ENCODE measurements at places on chromosomes 16 and 17.
A peak's percentile ranks its signal among the peaks of the same experiment; 100 is the strongest.

GRCh38 chr17:11340803-11341202, 99.8 kb downstream of the SHISA6 start:
- DNase-seq: no peak

DNA sequence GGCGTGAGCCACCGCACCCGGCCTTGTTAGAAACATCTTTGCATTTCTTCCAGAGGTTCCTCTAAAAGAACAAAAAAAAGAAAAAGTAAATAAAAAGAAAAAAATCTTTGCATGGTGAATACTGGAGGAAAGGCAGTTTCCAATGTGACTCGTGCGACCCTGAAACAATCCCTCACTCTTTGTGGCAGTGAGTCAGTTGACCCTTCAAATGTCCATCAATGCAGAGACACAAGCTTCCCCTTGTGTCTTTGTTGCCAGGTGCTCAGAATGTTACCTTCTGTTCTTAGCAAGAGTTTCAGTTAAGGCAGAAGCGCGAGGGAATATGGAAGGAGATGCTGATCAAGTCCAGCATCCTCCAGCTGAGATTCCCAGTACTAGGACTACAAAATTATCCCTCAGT, 16.4 kb downstream of the CACNG4 start:
- no peak for DNase-seq

DNA sequence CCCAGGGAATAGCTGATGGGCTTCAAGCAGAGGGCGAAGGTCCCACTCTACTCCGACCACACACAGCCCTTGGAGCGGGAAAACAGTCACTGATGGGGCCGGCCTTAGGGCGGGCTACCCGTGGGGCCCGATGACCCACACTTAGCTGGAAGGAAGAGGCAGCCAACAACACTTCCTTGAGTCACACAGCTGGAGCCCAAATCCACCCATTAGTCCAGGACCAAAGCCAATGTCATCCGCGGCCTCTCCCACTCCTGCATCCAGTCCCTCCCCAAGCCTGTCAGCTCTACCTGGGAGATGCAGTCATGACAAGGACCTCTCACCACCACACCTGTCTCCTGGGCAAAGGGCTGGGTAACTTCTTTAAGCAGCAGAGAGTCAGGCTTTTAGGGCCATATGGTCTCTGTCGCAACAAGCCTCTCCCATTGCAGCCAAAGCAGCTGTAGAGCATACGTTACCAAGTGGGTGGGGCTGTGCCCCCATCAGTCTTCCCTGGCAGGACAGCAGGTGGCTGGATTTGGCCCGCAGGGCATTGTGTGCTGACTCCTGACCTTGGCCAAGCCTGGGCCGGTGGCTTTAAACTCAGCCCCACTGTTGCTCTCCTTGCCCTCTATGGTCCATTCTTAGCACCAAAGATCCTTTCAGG, 110.7 kb downstream of the SOCS1 start:
- no peak for DNase-seq

DNA sequence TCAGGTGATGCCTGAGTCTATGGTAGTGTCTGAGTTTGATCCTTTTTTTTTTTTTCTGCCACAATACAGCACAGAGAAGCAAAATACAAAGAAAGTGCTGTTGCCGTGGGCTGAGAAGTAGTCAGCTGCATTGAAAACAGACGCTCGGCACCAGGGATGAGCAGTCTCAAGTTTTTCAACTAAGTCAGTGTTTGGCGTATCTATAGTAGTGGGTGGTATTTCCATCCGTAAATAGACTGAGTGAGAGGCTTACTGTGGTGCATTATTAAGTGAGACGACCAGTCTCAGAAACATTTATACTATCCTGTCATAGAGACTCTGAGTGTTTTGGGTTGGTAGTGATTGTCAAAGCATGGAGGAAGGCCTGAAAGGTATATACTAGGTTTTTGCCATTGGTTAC, 221.3 kb downstream of the SNX29 start:
- no peak for DNase-seq

GRCh38 chr17:68775318-68775717, 174.2 kb upstream of the FAM20A start:
- no peak for DNase-seq

GRCh38 chr16:85296859-85297660, 184.8 kb upstream of the CIBAR2 start:
- DNase-seq: peak; percentile 43

DNA sequence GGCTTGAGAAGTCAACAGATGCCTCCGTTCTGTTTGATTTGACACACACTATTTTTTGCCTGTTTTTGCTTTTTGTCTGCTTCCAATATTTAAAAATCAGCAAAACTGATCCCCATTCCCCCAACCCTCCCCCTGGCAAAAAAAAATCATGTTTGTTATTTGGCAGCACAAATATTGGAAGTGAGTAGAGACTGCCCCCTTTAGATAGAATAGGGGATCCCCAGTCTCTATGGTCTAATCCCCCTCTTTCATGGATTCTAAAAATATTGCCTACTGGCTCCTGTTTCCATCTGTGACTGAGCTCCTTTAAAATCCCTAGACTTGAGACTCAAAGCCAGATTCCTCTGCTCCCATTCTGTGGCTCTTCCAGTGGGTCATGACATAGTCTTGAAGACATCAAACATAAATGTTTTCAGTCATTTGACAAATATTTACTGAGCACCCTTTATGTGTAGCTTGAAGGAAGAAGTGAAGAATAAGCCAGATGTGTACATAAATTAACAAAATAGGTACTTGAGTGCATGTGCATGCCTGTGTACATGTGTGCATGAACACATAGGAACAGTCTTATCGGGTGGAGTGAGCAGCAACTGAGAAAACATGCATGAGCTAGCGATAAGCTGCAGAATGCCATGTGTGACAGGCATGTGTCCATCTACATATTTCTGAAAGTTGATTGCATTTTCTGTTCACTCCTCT, 101.2 kb downstream of the SALL1 start:
- no peak for DNase-seq

- no peak for DNase-seq
These were observed 95.3 kb downstream of the BMERB1 start for GRCh38 chr16:15529673-15530072.

DNA sequence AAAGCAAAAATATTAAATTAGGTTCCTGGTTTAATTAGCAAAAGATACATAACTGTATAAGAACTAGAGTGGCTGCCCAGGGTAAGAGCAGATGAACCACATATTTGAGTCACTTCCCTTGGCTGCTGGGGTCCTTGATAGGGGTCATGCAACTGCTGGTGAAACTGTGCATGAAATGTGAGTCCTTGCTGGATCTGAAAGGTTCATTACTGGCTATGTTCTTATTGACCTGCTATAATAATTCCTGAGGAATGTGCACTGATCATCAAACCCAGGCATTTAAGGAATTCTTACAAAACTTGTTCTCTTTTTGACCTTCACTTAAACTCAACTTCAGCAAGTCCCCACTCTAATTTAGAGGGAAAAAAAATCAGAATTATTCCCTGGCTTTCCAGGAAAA, 183.4 kb downstream of the ZNF18 start:
- no peak for DNase-seq

DNA sequence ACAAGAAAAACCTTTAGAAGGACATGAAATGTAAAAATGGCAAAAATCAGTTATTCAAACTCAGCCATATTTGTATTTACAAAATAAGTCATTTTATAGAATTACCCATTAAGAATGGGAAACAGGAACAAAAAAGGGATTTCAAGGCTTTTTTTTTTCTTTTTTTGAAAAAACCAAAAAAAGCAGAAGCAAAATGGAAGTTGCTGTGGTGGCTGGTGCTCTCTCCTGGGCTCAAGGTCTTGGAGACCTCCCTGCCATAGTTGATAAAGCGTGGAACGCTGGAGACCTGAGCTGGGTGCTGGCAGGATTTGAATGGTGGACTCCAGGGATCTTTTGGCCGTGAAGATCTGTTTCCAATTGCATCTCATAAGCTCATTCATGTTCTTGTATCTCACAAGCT, 3.1 kb downstream of the PLCG2 start:
- DNase-seq: no peak

GRCh38 chr17:76149214-76149613, 8.2 kb upstream of the FOXJ1 start:
- DNase-seq: no peak

GRCh38 chr17:81066771-81067315, 31.9 kb downstream of the BAIAP2 start:
- no peak for DNase-seq

GRCh38 chr16:27739606-27740357, 189.8 kb downstream of the KATNIP start:
- no peak for DNase-seq

DNA sequence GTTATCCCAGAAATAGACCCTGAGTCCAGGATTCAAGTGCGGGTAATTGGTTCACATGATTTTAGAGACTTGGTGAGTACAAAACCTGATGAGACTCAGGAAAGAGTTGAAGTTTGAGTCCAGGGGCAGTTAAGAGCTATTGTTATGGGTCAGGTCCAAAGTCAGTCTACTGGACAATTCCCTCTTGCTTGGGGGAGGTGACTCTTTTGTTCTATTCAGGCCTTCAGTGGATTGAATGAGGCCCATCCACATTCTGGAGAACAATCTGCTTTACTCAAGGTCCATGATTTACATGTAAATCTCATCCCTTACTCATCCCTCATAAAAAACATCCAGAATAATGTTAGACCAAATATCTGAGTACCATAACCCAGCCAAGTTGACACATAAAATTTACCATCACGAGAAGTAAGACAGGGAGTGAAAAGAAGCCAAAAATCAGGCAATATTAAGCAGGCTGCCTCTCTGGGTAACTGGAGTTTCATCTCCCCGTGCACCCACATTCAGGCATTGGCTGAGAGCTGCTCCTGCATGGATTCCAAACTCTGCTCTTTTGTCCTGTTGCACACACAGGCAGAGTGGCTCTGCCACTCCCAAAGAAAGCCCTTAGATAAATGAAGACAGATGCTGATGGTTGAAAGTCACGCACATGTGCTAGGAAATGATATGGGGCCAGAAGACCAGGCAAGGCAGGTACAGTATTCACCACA, 156.0 kb upstream of the SALL1 start:
- DNase-seq: no peak

DNA sequence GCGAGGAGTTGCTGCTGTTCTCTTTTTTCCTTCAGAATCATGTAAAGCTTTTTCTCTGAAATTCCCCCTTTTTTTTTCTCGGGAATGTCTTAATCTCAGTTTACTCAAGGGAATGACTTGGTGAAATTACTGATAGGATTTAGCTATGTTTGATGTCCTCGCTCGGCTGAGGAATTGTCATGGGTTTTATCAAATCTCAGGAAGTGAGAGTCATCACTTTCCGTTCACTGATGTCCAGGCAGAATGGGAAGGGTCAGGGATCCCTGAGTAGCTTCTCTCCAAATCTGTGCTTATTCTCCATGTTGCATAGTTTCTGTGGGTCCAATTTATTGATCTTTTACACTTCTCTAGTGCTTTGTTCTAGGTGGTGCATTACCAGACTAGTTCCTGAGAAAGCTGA, 6.3 kb downstream of the IGSF6 start:
- DNase-seq: no peak

GRCh38 chr16:79897453-79898146, 297.1 kb upstream of the MAF start:
- no peak for DNase-seq

GRCh38 chr16:13372421-13372820, 471.0 kb downstream of the SHISA9 start:
- no peak for DNase-seq

- DNase-seq: no peak
These were observed 29.1 kb upstream of the ERN1 start for GRCh38 chr17:64158831-64159590.

DNA sequence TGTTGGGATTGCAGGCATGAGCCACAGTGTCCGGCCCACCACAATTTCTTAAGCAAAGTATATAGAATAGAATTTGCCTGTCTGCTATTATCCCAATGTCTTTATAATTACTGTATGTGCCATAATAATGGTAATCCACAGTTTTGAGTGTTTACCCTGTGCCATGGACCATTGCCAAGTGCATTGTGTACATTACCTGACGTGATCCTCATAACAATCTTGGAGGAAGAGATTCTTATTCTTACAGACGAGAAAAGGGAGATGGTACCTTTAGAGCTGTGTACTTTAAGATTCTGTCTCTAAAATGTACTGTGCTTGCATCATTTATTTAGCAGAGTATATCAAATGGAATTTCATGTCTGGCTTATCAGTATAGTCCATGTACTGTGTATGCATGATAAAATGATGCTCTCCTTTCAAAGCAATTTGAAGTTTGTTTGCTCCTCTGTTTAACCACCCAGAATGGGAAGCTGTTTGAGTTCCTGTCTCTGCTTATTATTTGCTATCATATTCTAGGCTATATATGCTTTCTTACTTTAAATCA, 13.8 kb upstream of the CDR2 start:
- no peak for DNase-seq

GRCh38 chr16:85123891-85124635, 11.8 kb upstream of the CIBAR2 start:
- DNase-seq: no peak

DNA sequence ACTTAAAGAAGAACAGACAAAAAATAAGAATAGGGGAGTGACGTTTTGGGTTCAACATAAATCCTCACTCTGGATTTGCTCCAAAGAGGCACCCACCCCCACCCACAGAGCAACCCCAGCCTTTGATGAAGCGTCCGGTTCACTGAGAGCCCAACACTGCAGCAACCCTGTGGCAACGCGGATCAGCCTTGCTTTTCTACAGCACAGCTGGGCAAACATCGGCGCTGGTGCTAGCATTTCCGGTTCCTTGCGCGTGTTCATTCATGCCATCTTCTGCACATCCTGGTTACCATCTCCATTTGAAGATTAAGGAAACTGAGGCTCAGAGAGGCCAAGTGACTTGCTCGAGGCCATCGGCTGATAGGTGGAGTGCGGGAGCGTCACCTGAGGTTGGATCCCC, 8.7 kb upstream of the GINS2 start:
- DNase-seq: no peak

DNA sequence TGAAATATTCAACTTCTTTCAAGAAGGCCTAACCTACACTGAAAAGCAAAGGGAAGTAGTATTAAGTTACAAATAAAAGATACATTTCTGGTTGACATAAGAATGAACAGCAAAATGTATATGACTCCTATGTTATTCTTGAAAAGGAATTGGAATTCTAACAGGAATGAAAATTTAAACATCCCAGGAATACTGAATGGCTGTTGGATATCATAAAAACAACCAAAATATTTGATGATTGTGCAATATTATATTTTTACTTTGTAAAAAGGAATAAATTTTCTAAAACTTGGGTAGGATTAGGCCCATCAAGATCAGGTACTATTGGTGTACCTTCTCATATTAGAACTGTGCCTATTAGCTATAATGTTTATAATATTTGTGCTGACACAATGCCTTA, 50.0 kb downstream of the CYB5B start:
- DNase-seq: no peak

GRCh38 chr17:57588086-57588485, 157.0 kb downstream of the CCDC182 start:
- DNase-seq: no peak

Data from CD4-positive, alpha-beta T cell treated with Interferon gamma for 1 hour (primary cell).